ENCODE measurements at places on chromosomes 5 and 9. TPM values are rescaled to one million over a fixed set of nuclear protein-coding genes. Genes with fewer than 3 reads are reported as not detected.
A peak's percentile ranks its signal among the peaks of the same experiment; 100 is the strongest.

DNA sequence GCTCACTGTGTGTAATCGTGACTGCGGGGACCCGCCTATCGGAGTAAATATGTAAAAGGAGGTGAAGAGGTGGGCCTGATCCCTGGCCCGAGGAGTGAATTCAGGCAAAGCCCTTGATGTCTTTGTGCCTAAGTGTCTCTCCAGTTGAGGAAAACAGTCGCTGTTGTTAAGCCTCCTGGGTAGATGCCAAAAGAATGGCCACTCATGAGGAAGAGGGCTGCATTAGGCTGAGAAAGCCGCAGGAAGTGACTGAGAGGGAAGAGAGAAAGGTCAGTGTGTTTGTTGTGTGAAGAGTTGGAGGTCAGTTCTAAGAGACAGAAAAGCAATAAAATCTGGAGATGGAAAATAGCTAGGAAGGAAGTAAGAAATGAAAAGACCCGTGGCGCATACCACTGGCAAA is 35.8 kb upstream of the PIP5K1B start:
- no peak for DNase-seq

The FCHO2 gene
- 20.6 TPM for total RNA-seq

- DNase-seq: peak; percentile 73
These were observed 321.6 kb downstream of the CEMIP2 start for GRCh38 chr9:71446473-71447411.

DNA sequence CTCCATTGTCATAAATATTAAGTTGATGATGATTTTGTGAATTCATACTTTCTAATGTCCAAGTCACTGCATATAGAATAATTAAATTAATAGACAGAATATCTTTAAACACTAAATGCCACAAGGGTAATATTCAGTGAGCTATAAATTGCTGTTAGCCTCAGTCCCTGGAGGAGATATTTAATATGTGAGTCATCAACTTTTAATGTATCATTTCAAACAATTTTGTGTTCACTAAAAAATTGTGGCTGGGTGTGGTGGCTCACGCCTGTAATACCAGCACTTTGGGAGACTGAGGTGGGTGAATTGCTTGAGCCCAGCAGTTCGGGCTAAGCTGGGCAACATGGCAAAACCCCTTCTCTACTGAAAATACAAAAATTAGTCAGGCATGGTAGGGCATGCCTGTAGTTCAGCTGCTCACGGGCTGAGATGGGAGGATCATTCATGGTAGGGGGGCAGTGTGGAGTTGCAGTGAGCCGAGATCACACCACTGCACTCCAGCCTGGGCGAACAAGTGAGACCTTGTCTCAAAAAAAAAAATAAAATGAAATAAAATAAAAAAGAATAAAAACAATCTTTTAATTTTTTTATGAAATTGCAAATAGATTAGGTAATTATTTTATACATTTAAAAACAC is 717.3 kb upstream of the CHD1 start:
- DNase-seq: no peak

The PCDHA12 gene
- 4.0 TPM for total RNA-seq

All from testis (tissue), 5 donors.